Mucosa of descending colon (tissue), 3 donors: ENCODE measurements at places on chromosomes 7 and 10. TPM values are rescaled to one million over a fixed set of nuclear protein-coding genes. Genes with fewer than 3 reads are reported as not detected.

BLVRA gene
- 8.1 TPM for total RNA-seq

TMEM130 gene
- total RNA-seq: 0.38 TPM

LRRN3 gene
- 0.29 TPM for total RNA-seq

NKX1-2 gene
- total RNA-seq: not detected

GNAT3 gene
- not detected for total RNA-seq

NEBL gene
- total RNA-seq: 5.7 TPM

KCNMA1 gene
- total RNA-seq: 62.4 TPM

TUBAL3 gene
- total RNA-seq: 64.0 TPM

OGA gene
- 112 TPM for total RNA-seq

SLC16A9 gene
- total RNA-seq: 34.9 TPM

DRGX gene
- total RNA-seq: 0.22 TPM

FZD1 gene
- 7.3 TPM for total RNA-seq

VSTM4 gene
- total RNA-seq: 2.2 TPM

BHLHA15 gene
- 2.8 TPM for total RNA-seq

FERD3L gene
- not detected for total RNA-seq

NRG3 gene
- 0.23 TPM for total RNA-seq

PNLIPRP1 gene
- total RNA-seq: not detected

ZNF425 gene
- 1.3 TPM for total RNA-seq

FLNC gene
- 15.0 TPM for total RNA-seq

DAGLB gene
- total RNA-seq: 18.4 TPM
